Pericardium fibroblast (primary cell): ENCODE measurements at places on chromosomes 7 and 10. TPM values are rescaled to one million over a fixed set of nuclear protein-coding genes. Genes with fewer than 3 reads are reported as not detected.

UNC5B gene
- total RNA-seq: 26.0 and 35.2 TPM in 2 replicates

PRKRIP1 gene
- total RNA-seq: 11.2 and 14.8 TPM in 2 replicates

SPDYE5 gene
- not detected in 2 replicates for total RNA-seq

UNCX gene
- not detected in 2 replicates for total RNA-seq

AVPI1 gene
- total RNA-seq: 15.9 and 29.3 TPM in 2 replicates

GNGT1 gene
- total RNA-seq: not detected in 2 replicates

FGF8 gene
- total RNA-seq: not detected in 2 replicates

NKX6-2 gene
- total RNA-seq: not detected in 2 replicates

KIAA1549 gene
- 0.82 and 3.9 TPM in 2 replicates for total RNA-seq

OPN4 gene
- not detected in 2 replicates for total RNA-seq

SPDYE11 gene
- not detected in 2 replicates for total RNA-seq

EBF3 gene
- total RNA-seq: 12.8 and 15.9 TPM in 2 replicates

OR2A5 gene
- not detected in 2 replicates for total RNA-seq

ZNF365 gene
- under 0.01 and 0.12 TPM in 2 replicates for total RNA-seq

MSS51 gene
- 0.09 and 0.35 TPM in 2 replicates for total RNA-seq

LIPM gene
- 0.34 TPM in 1 of 2 replicates, not detected in the other for total RNA-seq

CHPF2 gene
- 56.2 and 89.6 TPM in 2 replicates for total RNA-seq

LGI1 gene
- not detected in 2 replicates for total RNA-seq

HOXA5 gene
- 1.3 and 35.0 TPM in 2 replicates for total RNA-seq

NUTM2B gene
- 0.60 and 0.70 TPM in 2 replicates for total RNA-seq

PUS7 gene
- 9.4 and 14.4 TPM in 2 replicates for total RNA-seq

OR9A2 gene
- not detected in 2 replicates for total RNA-seq

ACTR3C gene
- 0.09 TPM in 1 of 2 replicates, not detected in the other for total RNA-seq

COBL gene
- under 0.01 TPM in 1 of 2 replicates, not detected in the other for total RNA-seq

ZC3HAV1 gene
- total RNA-seq: 22.1 and 32.4 TPM in 2 replicates

HDAC9 gene
- total RNA-seq: 2.4 and 4.3 TPM in 2 replicates
